ENCODE measurements at places on chromosomes 12 and 14.

DNA sequence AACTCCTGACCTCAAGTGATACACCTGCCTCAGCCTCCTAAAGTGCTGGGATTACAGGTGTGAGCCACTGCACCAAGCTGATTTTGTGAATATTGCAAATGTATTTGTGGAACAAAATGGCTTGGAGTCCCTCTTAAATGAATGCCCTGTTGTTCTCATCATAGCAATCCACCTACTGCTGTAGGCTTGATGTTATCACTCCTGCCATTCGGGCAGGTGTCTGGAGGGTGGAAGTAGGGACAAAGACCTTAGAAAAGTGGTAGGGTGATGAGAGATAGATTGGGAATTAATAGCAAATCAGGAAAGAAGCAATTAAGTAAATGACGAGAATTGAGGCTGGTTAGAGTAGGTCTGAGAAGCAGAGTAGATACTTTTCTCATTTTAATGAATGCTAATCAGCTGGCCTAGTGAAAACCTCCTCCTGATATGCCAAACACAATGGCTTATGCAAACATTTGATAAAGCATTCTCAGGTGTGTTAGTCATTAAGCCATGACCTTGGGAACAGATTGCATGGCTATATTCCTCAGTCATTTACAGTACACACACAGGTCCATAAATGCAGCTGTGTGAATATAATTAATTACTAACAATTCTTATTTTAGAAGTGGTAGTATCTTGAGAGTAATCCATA lies 60.5 kb upstream of the USP44 start:
- no peak for DNase-seq

DNA sequence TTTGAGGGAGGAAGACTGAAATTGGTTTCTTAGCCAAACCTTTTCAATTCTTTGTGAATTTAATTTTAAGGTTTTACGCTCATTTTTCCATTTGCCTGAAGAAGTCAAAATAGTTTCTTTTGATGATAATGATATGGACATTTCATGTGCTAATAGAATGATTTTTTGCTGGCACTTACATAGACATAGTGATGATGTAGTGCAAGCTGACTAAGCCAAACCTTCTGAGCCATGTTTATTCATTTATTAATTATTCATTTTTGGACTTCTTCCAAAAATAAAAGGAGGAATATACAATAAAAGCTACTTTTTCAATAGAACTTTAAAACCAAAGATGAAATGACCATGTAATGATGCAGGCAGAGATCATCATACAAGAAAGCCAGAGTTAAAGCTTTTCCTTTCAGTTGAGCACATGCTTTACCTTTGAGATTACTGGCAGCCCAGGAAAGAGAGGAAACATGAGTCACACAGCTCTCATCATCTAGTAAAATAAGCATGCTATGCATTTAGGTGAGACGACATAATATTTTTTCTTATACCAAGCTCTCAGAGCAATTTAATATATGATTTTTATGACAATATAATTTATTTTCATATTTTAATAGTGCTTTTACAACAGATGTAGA lies 24.8 kb downstream of the KCNA1 start:
- no peak for DNase-seq

- no peak for DNase-seq
Measured at GRCh38 chr12:102171951-102172350, 25.7 kb downstream of the PMCH start.

- no peak for DNase-seq
Measured at GRCh38 chr12:125186471-125187147, 121.4 kb downstream of the AACS start.

- no peak for DNase-seq
Measured at GRCh38 chr12:43337571-43338444, 214.2 kb downstream of the ADAMTS20 start.

DNA sequence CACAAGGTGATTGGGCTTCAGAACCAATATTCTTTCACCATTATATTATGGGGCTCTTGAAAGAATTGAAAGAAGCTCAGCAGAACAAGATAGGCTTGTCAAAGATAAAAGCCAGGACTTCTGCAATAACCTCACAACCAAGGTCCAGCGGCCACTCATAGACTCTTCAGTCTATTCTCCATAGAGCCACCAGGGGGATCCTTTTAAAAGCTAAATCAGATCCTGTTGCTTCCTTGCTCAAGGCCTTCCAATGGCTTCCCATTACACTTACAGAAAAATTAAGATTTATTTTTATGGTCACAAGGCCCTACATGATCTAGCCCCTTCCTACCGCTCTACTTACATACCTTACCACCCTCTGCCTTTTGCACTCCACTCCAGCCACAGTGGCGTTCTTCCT lies 169.6 kb downstream of the C12orf42 start:
- DNase-seq, result no peak

DNA sequence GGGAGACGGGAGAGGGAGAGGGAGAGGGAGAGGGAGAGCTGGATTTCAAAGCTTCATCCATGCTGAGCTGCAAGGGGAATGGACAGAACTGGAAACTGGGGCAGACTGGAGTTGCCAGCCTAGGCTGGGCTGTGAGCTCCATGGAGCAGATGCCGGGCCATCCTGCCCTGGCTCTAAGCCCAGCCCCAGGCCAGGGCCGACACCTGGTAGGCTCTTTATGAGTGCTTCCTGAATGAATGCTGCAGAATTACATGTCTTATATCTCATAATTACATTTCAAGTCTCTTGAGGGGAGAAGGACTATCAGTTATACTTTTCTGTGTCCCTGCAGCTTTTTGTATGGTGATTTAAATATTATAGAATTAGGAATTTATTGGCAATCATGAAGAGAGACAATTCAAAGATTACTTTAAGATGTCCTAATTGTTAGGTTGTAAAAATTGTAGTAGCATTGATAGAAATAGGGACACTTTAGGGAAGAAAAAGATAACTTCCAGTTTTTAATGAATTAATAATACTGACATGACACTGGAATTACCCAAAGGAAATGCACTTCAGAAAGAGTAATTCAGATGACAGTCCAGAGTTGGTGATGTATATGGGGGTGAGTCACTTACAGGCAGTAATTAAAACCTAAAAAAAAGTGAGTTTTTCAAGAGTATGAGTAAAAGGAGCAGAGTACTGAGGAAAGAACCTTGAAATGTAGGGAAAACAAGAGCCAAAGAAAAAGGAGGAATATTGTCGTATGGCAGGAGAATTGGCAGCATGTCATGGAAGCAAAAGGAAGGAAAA lies 29.0 kb downstream of the SCYL2 start:
- DNase-seq, result no peak

- DNase-seq, result no peak
Measured at GRCh38 chr14:22314183-22314820, 274.7 kb downstream of the DAD1 start.
